Activated gamma-delta T cell treated with Interleukin-2 at 50 U/mL for 16 hours (primary cell): ENCODE measurements at places on chromosomes 2 and 18.

DNA sequence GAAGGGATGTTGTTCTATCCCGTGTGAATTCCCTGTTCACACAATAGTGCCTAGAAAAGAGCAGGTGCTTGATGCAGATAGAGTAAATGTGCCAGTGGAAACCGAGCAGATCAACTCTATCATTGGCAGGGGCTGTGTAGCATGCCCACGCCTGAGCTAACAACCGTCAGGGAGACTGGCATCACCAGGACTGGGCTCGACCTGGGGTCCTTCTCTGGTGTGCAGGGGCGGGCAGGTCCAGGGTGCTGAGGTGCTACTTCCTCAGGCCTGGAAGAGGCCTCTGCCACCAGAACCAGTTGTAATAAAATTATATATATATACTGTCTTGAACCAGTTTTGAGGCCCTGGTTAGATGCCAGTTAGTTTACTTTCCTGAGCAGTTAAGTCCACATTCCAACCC is 11.8 kb upstream of the MAL start:
- no peak for DNase-seq

GRCh38 chr2:56464613-56465012 is 280.8 kb downstream of the CCDC85A start:
- no peak for DNase-seq

DNA sequence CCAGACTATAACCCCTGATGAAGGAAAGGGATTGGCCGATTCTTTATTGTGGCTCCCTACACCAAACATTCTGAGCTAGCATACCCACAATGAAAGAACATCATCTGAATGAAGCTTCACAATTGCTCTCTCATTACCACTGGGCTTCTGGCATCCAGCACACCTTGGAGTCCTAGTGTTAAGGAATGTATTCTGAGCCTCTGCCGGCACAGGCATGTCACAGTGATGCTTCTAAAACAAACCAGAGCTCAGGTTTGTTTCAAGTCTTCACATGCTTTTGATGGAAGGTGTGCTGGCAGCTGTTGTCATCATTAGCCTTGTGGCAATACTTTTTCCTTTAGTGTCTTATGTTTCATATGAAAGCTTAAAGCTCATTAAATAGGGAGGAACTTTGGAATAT is 76.3 kb upstream of the RBBP8 start:
- no peak for DNase-seq

DNA sequence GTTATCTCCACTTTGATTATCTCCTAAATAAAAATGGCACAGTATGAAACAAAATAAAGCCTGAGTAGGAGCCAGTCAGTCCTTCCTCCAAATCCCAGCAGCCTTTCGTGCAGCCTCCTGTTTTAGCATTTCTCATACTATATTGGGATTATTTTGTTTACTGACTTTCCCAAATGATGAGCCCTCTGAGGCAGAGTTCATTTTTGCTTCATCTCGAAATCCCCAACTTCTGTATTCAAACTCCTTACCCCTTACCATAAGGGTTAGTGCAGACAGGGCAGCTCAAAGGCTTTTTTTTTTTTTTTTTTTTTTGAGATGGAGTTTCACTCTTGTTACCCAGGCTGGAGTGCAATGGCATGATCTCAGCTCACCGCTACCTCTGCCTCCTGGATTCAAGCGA is 113.3 kb upstream of the FOSL2 start:
- no peak for DNase-seq

DNA sequence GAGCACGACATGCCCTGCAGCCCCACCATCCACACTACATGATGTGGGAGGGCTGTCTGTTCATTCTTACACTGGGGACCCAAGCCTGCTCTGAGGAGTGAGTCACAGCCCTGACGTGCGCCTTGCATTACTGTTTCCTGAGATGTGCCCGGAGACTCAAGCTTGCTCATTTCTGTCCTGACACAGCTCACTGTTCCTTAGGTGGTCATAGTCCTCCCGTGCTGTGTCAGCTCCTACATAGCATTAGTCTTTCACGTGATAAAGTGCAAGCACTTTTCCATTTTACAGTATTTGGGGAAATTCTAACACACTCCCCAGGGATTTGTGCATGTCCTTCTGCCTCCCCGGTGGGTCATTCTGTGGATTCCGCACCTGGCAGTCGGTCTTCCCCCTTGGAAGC is 46.2 kb upstream of the TRIM43B start:
- no peak for DNase-seq

DNA sequence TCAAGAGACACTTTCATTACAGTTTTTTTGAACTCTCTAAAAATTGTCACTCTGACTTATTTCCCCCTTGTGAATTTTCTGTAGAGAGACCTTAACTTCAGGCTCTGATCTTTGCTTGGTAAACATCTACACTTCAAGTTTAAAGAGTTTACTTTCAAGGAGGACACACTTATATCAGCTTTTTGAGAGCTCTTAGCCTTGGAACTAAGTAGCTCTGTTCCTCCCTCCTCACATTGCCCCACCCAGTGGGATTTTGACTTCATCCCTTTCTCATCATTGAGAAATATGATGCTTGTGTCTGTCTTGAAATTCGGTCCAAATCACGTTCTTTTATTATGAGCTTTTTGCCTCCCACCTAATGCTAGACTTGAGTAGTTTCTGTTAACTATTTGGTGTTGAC is 433.4 kb upstream of the MEIS1 start:
- DNase-seq, result no peak
